Esophagus muscularis mucosa (tissue), 4 donors: ENCODE measurements at places on chromosomes 1 and 21. TPM values are rescaled to one million over a fixed set of nuclear protein-coding genes. Genes with fewer than 3 reads are reported as not detected.

Gene FCRL5
- not detected for total RNA-seq

Gene TCHHL1
- not detected for total RNA-seq

Gene SPRR4
- not detected for total RNA-seq

DNA sequence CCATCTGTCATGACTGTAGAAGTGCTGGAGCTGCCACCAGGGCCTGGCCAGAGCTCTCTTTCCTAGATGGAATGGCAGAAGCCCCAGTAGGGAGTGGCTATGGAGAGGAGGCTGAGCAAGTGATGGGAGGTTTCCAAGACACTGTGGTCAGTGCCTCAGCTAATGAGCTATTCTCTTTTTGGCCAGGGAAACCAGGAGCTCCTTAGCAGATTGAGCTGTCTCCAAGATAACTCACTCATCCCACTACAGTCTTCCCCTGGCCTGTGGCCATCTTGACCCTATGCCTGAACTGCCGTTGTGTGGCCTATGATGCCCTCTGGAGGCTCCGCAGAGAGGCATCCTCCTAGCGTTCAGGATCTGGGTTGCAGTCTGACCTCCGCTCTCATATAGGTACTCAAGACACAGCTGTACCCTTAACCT is 60.5 kb downstream of the ERI3 start:
- no peak for DNase-seq
- peaks cover 52% of the 10 kb centered on the region for H3K36me3 ChIP-seq
- H3K4me3 ChIP-seq = no peak overlapping the region
- no peak overlapping the region for H3K27ac ChIP-seq
- H3K4me1 ChIP-seq = peaks cover 16% of the 10 kb centered on the region
- no peaks in the 10 kb centered on the region for H3K27me3 ChIP-seq

GRCh38 chr1:63626222-63626621 is 33.0 kb downstream of the PGM1 start:
- H3K36me3 ChIP-seq = peaks cover 12% of the 10 kb centered on the region
- H3K4me3 ChIP-seq = no peak overlapping the region
- peaks cover 8% of the 10 kb centered on the region for H3K4me1 ChIP-seq
- no peak for DNase-seq
